Hindlimb muscle (tissue), 1 donor: ENCODE measurements at places on chromosomes 7 and 10.

DNA sequence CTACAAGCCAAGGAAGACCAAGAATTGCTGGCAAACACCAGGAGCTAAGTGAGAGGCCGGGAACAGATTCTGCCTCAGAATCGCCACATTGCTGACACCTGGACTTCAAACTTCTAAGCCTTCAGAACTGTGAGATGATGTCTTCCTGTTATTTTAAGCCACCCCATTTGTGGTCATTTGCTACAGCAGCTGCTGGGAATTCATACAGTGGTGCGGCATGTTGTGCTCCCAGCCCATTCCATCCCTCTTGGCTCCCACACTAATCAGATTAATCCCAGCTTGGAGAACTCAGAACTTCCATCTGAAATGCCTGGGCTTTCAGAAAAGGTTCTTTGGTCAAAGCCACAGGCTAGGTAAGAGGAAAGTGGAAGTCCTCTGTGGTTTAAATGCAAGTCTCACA, 24.9 kb downstream of the TCAF1 start:
- DNase-seq = no peak

- no peak for DNase-seq
These were observed 80.4 kb upstream of the MGMT start for GRCh38 chr10:129386415-129387257.

DNA sequence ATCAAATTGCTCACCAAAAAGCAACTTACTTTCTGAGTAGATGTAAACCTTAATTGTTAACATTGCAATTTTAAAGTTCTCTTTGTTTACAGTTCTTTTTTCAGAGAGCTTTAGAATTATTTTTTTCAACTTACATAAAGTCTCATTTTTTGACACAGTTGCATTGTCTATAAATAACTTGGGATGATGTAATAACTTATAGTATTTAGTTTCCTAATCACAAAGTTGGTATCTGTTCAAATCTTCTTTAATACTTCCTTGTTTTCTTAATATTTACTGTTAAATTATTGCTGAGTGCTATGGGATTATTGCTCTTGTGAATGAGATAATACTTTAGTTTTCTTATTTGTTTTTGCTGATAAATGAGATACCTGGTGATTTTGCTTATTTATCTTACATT, 18.9 kb upstream of the SUV39H2 start:
- DNase-seq = no peak

DNA sequence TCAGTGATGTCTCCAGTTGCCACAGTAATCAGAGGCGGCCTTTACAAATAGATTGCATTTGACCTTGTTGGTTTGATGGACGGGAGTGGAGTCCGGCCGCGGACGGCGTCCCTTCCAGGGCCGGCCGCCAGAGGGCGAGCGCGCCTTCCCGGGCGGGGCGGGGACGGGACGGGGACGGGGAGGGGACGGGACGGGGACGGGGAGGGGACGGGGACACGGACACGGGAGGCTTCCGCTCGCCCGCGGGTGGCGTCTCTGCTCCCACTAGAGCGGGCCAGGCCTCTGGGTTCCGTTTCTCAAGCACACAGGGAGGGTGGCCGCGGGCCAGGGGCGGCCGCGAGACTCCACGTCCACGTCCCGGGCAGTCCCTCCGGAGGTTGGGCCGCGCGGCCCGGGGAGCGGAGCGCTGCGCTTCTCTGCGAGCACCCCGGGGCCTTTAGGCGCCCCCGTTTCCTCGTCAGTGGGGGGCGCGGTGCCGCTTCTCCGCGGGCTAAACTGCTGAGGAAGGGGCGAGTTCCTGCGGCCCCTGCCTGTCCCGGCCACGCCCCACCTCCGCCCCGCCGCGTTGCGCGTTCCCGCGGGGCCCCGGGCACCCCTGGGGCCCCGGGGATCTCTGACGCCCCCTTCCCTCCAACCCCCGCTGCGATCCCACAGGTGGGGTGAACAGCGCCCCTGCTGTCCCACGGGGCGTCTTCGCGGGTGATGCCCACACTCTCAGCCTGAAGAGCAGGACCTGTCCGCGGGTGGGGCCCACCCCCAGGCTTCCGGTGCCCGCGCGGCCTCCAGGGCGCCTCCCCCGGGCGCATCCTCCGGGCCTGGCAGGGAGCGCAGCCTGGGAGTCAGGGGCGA, 84.2 kb upstream of the MKI67 start:
- peak; percentile 74 for DNase-seq

DNA sequence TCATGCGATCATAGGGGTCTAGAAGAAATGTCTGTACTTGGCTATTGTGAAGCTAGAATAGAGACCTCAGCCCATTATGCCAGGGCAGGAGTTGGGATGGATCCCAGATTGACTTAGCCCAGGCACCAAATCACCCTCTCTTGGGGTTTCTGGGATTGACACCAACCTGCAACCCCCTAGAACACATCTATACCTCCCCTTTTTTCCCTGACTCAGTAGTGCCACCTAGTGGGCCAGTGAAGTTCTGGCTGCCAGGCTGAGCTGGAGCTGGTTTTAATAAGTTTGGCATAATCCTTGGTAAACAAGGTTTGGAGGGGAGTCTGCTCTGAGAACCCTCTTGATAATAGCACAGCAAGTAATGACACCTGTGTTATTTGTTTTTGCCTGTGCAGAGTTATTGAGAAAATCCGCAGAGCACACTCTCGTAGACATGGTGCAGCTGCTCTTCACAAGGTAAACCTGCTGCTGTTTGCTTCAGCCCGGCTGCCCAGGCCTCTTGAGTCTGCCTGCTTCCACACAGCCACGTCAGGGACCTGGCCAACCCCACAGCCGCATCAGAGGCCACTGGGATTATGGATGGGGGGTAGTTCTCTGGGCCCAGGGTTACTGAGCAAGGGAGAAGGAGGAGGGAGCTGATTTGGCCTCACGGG, 43.3 kb upstream of the NFKB2 start:
- peak; percentile 48 for DNase-seq

- DNase-seq = no peak
These were observed 25.7 kb upstream of the PRSS37 start for GRCh38 chr7:141866974-141867373.

GRCh38 chr10:106931159-106931852, 233.2 kb downstream of the SORCS1 start:
- no peak for DNase-seq

GRCh38 chr10:8712656-8713055, 658.2 kb downstream of the GATA3 start:
- DNase-seq = no peak

DNA sequence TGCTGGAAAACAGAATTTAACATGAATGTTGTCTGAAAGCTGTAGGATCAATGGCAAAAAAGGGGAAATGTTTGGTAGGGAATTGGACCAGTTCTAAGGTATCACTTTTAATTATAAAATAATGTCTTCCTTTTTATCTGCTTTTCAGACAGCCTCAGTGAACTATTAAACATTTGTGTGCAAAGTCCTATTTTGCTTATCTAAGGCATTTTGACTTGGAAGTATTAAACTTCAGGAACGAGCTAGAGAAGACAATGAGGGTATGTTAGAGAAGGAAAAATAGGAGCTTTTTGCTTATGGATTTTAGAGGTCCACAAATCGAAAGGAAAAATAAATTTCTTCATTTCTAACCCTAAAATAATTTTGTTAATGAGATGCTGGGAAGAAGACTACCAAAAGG, 63.3 kb downstream of the PODXL start:
- no peak for DNase-seq

- DNase-seq = no peak
These were observed 36.8 kb upstream of the AOAH start for GRCh38 chr7:36760856-36761762.

- no peak for DNase-seq
These were observed 408.6 kb downstream of the TCERG1L start for GRCh38 chr10:130902929-130903328.

DNA sequence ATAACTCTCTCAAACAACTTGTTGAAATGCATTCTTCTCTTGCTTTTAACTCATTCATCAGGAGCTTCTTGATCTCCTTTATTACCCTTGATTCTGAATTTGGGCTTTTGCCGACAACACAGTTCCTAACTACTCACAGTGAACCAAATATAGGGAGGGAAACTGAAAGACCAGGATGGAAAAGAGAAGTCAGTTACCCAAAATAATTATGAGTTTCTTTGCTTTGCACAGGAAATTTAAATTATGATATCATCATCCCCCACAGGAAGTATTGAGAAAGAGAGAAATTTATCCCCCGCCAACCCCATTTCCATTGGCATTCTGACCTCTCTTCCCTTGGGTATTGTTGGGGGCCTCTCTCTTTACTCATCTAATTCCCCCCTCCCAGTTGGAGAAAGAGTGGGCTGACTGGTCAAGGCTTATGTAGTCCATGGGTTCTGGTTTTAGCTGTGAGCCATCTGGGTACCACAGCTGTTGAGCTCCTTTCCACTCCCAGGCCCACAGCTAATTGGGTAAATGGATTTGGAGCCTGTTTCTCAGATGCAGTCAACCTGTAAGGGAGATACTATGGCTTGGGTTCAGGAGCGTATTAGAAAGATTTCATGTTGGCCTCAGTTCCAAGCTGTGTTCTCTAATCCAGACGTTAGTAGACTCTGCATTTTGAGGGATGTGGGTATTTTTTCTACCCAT, 109.0 kb downstream of the FZD1 start:
- no peak for DNase-seq

DNA sequence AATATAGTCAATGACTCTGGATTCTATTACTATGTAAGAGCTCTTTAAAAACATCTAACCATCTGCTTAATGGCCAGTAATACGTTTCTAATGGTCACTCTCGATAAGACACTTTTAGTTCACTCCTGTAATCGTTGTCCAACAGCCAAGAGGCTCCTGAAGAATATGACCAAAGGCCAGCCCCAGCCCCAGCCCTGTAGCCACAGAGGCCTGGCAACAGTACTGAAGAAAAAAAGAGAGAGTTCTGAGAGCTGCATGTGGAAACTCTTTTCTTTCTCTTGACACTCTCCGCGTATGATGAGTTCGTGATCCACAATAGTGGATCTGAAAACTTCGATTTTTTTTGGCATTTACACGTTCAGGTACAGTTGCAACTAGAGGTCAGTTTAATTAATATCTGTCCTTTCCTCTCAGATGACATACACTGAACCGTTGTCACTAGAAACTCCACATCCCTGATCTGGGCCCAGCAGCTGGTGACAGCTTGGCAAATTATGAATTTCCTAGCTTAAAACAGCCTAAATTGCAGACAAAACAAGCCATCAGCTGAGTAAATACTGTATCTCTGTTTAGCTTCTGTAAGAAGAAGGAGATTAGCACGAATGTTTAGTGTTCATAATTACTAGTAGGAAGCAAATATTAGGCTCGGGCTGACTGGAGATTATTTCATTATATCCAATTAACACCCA, 456.7 kb downstream of the LRMDA start:
- DNase-seq = no peak

GRCh38 chr7:85776691-85777345, 590.0 kb upstream of the SEMA3D start:
- peak; percentile 36 for DNase-seq

- DNase-seq = no peak
These were observed 650.2 kb downstream of the INHBA start for GRCh38 chr7:41052736-41053135.

GRCh38 chr7:135620980-135621850, 41.1 kb upstream of the STMP1 start:
- DNase-seq = peak; percentile 57

DNA sequence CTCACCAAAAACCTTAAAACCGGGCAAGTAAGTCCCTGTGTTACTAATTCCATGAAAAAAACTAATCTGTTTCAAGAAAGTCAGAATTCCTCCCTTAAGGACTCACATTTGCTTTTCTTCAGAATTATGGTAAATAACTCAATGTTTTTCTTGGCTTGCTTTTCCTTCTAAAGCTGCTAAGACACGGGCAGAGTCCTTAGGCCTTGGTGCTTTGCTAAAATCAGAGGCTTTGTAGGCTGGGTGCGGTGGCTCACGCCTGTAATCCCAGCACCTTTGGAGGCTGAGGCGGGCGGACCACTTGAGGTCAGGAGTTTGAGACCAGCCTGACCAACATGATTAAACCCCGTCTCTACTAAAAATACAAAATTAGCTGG, 32.0 kb downstream of the GNA12 start:
- DNase-seq = no peak

GRCh38 chr7:137920637-137921399, 74.0 kb upstream of the DGKI start:
- DNase-seq = no peak

GRCh38 chr7:142771353-142771723, 568 bp downstream of the PRSS2 start:
- no peak for DNase-seq

DNA sequence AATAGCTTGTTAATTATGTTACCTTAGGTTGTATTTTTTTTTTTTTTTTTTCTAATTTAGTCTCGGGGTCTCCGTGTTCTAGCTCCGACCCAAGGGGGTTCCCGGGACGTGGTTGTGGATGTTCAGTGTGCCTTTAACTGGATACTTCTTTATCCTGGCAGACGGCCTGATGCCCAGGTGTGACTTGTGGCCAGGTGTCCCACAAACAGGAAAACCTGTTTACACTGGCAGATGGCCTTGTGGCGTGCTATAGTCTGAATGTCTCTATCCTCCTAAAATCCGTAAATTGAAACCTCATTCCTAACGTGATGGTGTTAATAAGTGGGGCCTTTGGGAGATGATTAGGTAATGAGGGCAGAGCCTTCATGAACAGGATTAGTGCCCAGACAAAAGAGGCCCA, 546.4 kb upstream of the C7orf33 start:
- no peak for DNase-seq

DNA sequence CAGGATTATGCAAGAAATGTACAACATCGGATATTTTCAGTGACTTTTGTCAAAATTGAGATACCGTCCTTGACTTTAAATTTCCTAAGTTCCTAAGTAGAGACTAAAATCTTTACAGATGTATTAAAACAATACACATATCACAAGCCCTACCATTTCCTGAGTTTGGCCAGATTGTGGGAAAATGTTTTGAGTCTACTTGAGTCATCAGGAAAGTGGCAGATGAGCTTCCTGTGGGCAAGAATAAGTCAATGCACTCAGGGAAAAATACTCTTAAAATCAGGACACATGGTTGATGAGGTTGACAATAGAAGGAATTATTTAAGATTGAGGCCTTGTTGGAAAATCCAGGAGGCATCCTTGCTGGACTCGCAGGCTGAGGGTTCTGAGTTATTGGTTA, 162.5 kb downstream of the SNX10 start:
- no peak for DNase-seq

DNA sequence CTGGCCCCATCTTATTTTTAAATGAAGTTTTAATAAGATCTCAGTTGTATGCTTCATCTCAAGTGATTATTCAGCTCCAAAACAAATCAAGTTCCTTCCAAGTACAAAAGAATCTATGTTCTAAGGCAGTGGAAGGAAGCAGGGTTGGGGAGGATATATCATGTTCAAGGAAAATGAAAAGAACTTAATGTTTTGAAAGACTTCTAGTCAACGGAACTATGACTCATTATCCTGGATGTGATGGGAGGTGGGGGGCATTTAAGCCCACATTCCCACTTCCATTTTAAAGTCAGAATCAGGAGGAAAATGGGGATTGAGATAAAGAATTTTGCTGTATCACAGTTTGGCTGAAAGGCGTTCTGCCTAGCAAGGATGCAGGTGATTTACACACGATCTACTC, 59.4 kb downstream of the FANK1 start:
- DNase-seq = no peak
